ENCODE measurements at places on chromosomes 11 and 22.

GRCh38 chr11:129895126-129896041 is at the start of gene NFRKB:
Gene NFRKB (minus strand): TSS chr11:129895578. CDS start chr11:129892849, 2,729 bp downstream.
- peak; percentile 72 for DNase-seq

GRCh38 chr22:48635816-48636215 is 1191.9 kb downstream of the BRD1 start:
- no peak for DNase-seq

DNA sequence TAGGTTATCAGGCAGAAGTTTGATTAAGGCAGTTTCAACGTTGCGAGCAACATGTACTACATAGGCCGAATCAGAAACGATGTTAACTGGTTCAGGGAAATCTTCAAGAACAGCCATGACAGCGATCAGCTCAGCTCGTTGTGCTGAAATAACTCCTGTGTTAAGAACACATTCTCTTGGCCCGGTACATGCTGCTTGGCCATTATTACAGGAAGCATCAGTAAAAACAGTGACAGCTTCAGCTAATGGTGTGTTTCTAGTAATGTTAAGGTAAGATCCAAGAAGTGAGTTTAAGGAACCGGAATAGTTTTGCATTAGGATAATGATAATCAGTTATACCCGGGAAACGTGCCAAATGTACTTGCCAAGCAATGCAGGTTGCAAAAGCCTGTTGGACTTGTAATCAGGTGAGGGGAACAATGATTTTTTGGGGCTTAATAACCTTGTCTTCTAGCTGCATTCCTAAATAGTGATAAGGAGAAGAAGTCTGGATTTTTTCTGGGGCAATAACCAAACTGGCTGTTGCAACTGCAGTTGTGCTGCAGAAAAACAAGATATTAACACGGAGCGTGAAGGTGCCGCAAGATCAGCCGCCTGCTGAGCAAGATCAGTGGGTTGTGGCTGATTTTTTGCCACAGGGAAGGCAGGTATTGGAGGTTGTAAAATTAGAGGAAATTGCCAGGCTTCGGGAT is 14.3 kb downstream of the OR52K1 start:
- no peak for DNase-seq

- no peak for DNase-seq
These were observed 7.3 kb downstream of the SMTN start for GRCh38 chr22:31088233-31088986.

DNA sequence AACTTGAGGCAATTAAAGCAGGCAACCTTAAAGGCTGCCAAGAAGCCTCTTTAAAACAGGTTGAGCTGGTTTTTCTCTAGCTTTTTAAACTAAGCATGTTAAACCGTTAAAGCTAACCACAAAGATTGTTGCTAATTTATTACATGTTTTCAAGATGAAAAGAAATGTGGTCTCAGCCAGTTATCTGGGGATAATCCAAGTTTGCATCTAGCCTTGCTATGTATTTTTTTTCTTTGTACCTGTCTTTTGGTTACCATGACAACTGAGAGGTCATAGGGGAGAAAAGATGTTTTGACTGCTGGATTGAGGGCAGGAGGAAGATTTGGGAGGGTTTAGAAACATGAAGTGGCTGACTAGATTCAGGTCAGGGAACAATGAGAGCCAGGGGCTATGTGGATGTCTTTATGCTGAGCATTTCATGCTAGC is 19.2 kb upstream of the PGM2L1 start:
- DNase-seq, result no peak

GRCh38 chr11:33709466-33709865 is 8.8 kb upstream of the C11orf91 start:
- no peak for DNase-seq

DNA sequence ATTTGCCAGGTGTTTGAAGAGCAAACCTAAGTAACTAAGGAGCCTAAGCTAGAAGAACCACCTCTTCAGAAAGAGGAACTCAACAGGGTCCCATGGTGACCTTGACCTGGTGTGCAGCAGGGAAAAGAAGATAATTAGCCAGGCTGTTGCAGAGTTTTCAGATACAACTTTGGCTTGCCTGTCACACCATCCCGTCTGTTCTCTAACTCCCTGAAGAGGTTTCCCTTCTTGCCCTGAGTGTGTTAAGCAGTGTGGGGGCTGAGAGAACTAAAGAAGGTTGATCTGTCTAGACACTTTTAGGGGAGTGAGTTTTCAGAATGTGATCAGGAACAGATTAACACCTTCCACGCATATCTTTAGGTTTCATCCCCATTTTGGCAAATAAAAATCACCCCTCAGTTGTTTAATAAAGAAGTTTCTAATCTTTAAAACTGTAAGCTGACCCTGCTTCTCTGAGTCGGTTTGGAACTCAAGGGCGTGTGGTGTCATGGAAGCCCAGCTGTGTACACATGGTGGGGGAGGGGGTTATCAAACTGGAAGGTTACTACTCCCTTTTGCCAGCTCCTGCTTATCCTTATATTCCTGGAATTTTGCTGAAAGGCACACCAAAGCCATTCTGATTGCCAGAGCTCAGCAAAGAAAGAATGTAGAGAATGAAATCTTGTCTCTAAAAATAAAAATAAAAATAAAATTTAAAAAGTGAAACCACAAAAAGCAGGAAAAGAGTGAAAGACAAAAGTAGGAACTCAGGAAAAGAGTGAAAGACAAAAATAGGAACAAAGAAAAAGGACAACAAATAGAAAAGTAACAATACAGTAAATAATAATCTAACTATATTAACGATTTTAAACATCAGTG is 70.2 kb downstream of the DBX1 start:
- DNase-seq, result no peak

DNA sequence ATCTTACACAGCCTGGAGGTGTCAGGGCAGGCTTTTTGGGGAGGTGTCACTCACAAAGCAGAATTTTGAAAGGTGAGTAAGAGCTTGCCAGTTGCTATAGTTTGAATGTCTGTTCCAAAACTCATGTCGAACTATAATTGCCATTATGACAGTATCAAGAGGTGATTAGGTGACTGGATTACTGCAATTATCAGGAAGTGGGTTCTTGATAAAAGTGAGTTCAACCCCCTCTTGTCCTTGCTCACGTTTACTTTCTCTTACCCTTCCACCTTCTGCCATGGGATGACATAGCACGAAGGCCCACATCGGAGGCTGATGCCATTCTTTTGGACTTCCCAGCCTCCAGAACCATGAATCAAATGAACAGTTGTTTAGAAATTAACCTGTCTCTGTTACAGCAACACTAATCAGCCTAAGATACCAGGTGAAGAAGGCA is 4.7 kb upstream of the C11orf86 start:
- DNase-seq, result no peak

DNA sequence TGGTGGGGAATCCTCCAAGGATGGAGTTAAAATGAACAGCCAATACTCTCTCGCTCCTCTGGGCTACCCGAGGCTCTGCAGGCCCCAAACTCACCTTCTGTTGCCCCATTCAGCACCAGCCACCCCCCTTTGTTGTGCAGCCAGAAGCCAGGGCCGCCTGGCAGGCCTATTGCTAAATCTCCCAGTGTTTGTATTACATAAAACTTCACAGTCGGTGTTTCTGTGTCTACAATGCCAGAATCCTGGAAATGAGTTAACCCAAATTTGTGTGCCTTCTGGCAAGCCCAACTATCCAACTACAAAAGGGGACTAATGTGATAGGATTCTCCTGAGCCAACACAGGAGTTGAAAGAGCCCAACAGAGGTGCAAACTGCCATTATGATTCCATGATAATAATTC is 9.3 kb downstream of the KCNJ5 start:
- DNase-seq, result no peak

DNA sequence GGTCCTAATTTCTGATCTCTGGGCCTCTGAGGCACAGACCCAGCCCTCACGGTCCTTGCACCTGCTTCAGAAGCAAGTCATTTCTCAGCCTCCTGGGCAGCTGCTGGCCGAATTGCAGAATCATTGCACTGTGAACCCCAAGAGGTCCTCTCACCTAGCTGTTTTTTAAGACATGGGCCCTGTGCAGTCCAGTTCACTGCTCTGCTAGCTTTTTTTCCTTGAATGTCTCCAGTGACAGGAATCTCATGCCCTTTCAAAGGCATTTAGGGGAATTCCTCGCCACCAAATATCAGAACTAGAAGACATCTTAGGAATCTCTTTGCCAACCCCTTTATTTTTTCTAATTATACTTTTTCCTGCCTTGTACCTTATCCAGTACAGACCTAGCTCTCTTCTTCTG is 35.6 kb upstream of the TP53I11 start:
- DNase-seq, result no peak

- no peak for DNase-seq
These were observed 106.4 kb downstream of the MICAL2 start for GRCh38 chr11:12216671-12217374.

GRCh38 chr11:94862926-94863880 is 95.0 kb downstream of the AMOTL1 start:
- DNase-seq, result no peak

DNA sequence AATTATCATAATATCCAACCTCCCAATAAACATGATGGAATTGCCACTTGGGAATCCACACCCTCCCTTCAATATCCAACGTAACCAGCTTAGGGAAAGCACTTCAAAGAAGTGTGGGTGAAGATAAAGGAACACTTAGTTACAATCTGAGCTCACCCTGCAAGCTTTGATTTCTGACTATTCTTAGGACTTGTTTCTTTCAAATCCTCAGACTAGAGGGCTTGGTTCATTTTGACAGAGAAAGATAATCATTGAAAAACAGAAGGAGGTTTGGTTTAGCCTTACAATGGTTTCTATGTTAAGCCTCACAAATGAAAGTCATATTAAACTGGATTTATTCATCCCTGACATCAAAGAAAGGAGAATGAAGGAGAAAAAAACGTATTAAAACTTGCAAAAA is 57.9 kb upstream of the SYT13 start:
- no peak for DNase-seq

- no peak for DNase-seq
These were observed 201.3 kb downstream of the GRIK4 start for GRCh38 chr11:120712881-120713280.

DNA sequence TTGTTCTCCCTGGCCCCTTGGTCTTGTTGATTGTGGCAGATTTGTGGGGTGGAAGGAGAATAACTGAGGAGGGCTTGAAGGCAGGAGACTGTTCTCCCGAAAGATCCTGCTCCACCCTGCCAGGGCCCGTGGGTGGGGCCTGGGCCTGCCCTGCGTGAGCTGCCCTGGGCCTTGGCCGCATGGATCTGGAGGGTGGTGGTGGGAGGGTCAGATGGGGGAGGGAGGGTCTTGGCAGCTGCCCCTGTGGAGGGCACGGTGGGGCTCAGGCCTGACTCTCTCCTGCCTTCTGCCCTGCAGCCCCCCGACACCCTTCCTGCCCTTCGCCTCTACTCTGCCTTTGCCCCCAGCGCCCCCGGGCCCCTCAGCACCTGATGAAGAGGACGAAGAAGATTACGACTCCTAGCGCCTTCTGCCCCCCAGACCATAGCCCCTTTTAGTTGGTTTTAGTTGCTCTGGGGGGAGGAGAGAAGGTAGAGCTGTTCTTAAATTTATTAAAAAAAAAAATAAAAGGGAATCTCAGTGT is 1.9 kb downstream of the DRAP1 start:
- DNase-seq, result no peak

- peak; percentile 68 for DNase-seq
These were observed 4.7 kb downstream of the LTBP3 start for GRCh38 chr11:65553301-65554001.

DNA sequence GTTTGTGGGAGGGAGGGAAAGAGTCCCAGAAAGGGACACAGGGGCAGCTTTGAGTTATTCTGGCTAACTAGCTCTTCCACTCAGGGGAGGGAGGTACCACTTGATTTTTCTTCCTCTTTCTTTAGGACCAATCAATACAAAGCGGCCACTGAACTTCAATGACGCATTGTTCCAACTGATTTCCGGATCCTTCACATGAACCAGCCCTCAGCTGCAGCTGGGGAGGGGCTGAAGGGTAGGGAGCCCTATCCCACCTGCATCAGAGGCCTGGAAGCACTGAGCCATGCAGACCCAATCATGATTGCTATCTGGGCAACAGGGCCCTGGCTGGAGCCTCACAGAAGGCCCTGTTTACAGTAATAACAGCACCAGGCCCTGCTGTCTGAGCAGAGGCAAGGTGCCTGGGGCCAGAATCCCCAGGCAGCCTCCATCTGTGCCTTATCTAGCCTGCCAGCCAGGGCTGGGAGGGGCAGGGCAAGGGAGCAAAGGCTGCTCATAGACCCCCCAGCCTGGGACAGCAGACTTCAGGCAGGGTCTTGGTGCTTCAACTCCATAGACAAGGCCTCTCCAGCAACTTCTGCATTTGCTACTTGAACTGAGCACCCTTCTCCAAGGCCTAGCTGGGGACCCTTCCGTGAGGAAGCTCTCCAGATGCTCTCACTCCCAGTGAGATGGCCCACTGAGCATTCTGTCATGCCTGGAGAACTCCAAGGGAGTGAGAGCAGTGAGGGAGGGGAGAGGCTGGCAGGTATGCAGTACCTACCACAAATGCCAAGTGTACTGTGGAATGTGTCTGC is 22.5 kb downstream of the CLPB start:
- DNase-seq, result no peak

DNA sequence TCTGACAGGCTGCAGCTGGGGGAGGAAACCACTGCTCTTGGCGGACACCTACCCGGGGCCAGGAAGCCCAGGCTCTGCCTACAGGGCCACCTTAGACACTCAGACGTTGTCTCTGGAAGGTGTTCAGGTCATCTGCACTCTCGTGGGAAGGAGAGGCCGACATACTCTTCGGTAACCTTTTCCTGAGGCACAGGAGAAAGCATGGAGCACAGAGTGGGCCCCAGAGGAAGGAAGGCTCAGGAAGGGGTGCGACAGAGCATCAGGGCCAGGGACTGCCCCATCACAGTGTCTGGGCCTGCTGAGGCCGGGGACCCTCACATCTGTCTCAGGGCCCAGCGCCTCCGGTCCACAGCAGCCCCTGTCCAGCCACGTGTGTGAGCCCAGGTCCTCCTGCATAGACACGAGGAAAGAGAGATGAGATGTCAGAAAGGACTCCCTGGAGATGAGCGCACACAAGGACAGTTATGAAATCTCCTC is 18.2 kb upstream of the TUB start:
- no peak for DNase-seq

DNA sequence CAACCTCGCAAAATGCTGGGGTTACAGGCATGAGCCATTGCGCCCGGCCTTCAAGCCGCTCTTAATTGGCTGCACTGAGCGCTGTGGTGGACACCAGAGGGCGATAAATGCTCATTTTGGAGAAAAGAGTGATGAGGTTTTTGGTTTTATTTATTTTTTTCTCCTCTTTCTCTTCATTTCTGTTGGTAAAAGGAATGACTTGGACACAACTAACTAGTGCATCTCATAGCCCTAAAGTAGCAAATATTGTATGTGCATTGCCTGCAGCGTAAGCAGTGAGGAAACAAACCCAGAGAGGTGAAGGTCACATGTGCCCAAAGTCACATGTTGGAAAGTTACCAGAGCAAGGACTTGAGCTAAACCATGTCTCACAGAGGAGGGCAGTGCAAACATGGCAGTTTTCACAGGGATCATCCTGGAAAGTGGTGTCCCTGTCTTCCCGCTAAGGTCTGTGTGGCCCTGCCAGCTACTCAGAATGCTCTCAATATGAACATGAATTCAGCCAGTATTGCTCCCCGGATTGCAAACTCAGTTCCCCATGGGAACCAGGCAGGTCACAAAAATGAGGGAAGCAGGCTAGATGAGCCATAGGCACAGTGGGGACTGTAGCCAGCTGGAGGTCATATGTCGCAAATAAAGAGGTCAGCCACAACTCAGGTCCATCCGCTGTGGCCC is 8.6 kb upstream of the CD82 start:
- DNase-seq, result peak; percentile 58

Data from T-helper 1 cell (primary cell).